HFF-Myc (cell line): ENCODE measurements at places on chromosomes 4 and X.

DNA sequence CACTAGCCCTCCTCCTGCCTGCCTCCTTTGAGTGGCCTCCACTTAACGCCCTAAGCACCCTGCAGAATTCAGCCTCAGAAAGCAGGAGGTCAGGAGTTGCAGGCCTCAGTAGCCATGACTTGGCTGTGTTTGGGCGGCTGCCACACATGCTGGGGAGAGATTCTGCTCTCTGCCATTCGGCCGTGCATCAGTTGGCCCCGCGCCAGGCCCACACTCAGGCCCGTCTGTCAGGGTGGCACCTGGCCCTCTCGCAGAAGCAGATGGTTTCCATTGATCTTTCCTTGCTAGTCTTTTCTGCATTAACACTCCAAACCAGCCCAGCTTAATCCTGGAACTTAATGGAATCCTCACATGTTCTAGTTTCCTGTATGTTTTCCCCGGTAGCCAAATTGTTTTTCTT, 30.7 kb upstream of the ATP6AP2 start:
- no peak for DNase-seq

DNA sequence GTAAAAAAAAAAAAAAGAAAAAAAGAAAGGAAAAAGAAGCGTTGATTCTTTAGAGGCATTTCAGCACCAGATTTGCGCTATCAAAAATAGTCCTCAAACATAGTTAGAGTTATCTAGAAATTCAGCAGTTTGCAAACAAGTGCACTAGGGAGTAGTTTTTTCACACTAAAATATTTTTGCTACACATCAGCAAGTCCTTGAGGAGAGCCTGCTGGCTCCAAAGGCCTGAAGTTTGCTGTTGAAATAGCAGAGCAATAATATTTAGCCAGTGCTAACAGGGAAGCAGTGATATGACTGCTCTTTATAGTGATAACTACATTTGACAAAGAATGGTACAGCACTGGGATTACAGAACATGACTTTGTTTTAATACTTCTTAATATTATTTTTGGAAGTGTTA, 472.2 kb downstream of the PCDH7 start:
- no peak for DNase-seq

DNA sequence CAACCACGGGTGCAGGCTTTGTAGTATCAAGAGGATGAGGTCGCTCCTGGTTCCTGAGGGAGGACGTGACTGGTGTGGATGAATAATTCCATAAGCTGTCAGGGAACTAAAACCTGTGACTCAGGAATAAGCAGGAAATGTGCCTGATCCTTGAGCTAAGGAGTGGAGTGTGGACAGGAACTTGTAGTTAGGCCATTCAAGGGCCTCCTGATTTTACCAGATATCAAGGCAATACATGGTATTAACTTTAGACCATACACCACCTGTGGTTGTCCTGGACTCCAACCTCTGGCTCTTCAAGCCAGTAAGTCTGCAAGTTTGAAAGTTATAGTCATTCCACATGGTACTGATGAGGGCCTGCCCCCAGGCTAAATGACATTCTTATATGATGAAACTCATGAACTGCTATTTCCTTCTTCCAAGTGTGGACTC, 12.1 kb upstream of the ING2 start:
- peak; percentile 67 for DNase-seq

DNA sequence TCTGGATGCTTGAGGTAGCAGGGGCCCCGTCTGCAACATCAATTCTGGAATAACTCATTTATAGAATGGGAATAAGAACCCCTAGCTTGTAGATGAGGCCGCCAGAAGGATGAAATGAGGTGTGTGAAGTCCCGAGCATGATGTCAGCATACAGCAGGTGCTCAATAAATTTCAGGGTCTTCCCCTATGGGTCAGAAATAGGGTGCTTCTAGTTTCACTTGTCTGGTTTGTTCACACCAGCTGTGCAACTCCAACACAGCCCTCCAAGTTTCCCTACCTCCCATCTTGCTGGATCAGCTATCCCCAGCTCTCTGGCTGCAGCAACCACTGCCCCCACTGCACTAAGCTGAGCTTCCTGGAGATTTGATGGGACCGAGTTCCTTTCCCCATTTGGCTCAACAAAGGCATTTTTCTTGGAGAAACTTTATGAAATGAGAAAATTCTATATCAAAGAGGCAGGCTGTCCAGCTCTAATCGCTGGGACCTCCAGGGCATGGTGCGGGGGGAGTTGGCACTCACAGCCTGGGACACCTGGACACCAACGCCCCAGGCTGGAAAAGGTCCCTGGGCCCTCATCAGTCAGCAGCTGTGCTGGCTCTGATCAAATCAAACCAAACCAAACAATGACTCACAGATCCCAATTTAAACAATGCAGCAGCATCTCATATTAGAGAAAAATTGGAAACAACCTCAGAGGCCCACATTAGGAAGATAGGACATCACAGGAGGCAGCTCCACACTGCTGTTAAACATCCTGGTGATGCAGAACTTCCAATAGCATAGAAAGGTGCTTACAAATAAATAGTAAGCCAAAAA, 13.3 kb downstream of the SLC2A9 start:
- no peak for DNase-seq

DNA sequence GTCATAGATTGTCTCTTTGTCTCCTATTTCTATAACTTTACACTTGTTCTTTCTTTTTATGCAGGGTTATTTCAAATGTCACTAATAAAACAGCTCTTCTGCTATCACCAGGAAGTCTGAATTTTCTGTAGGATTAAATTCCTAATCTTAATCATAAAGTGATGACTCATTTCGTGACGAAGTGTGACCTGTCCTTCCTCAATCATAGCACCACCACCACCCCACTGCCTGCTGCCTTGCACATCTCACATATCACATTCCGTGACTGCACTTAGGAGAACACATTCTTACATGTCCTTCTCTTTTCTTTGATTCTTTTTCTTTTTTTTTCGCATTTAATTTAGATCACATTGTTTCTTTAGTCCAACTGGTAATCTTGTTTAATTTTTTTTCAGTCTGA, 57.7 kb upstream of the UGT2B7 start:
- no peak for DNase-seq

GRCh38 chr4:155809835-155810234, 51.0 kb downstream of the GUCY1B1 start:
- peak; percentile 77 for DNase-seq

DNA sequence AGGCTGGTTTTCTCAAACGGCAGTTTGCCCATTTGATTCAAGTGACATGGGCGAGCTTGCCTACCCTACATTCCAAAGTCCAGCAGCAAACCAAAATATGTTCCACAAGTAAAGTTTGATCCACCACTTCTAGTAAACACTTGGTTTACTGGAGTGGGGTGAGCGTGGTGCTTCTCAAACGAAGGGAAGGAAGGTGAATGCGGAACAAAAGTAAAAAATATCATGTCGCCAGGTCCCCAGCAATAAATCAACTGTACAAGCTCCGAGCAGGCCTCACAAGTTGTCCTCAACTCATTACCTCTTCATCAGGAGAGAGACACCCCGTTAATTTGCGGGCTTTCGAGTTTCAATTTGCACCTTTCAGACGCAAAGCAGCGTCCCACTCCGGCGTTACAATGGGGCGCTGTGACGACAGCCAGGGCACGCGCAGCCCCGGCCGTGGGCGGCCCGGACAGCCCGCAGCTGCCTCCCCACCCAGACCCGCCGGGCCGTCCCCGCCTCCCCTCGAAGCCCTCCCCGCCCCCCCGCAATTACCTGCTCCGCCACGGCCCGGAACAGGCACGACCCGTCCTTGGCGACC, 1.0 kb downstream of the OTUD4 start:
- DNase-seq: no peak

GRCh38 chr4:169615467-169616106, 3.2 kb upstream of the NEK1 start:
- DNase-seq: no peak

DNA sequence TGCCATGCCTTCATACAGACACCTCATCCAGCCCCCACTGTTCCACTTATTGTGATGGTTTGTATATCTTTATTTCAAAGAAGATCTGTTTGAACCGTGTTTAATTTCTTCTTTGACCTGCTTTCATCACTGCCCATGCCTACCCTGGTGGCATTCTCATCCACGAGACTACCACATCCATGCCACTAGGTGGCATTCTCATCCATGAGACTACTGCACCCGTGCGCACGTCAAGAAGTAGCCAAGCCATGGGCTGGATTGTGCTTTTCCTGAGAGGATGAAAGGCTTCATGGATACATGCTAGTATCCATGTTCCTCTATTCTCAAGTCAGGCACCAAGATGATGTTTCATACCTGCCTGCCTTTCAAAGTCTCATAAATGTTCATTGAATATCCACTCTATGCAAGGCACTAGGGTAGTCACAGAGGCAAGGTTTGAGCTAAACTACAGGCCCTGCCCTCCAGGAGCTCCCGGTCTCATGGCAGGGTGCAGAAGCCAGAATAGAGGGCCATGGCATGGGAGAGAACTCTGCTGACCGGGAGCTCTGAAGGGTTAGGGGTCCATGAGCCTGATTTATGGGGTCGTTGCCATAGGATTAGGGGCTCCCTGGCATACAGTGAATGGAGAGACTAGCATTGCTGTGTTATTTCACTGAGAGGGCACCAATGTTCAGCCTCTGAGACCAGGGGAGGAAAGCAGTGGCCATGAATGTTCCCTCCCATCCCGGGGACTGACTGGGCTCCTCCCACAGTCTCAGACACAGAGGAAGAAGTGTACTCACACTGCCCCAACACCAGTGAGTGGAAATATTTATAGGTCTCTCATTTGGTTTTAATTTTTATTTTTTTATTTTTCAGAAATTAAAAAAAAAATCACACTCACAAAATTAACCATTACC, 24.8 kb upstream of the EOLA2 start:
- peak; percentile 27 for DNase-seq

- peak; percentile 92 for DNase-seq
Observed at GRCh38 chr4:128241425-128241913, 46.1 kb downstream of the PGRMC2 start.

- DNase-seq: no peak
Observed at GRCh38 chr4:14908635-14909034, 93.6 kb upstream of the CPEB2 start.

- no peak for DNase-seq
Observed at GRCh38 chrX:68048774-68049173, 384.5 kb downstream of the OPHN1 start.

- DNase-seq: no peak
Observed at GRCh38 chrX:149223854-149224253, 281.3 kb downstream of the IDS start.

GRCh38 chrX:152918707-152919106, 20.8 kb downstream of the ZNF185 start:
- no peak for DNase-seq
